Stimulated activated CD4-positive, alpha-beta T cell treated with anti-CD3 and anti-CD28 coated beads, Interleukin-15, amount 100 ng/mL, for 48 hours (primary cell): ENCODE measurements at places on chromosomes 5 and 9.

DNA sequence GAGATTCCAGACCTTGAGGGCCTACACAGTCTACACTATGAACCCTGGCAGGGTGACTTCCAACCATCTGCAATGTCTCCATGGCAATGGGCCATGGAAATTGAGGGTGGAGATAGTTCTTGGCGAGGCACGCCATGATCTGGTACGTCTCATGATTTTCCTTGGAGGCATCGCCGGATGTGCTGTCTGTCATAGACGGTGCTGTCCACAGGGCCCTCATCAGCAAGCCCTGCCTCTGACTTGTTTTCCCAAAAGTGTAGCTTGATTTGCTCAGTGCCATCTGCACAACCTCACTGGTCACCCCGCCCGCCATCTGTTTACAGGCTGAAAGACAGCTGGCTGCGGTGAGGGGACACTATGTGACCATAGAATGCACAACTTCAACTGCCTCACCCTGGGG is 73.5 kb downstream of the BOD1 start:
- DNase-seq: no peak

GRCh38 chr9:104974053-104974962 is 46.4 kb upstream of the ABCA1 start:
- DNase-seq: no peak

DNA sequence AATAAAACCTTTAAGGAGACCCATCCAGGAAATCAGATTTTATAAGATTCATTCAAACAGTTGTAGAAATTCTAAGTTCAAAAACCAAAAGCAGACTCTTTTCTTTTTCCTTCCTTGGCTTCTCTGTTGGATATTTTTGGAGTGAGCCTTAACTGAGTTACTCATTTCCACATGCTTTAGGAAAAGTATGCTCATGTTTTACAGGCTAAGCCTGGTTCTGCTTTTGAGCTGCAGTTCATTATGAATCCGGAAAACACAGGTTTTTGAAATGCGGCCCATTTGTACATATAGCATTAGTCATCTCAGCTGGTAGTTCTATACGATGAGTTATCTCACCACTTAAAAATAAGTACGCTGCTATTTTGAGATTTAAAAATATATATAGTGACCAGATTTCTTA is 156.6 kb upstream of the DMRT1 start:
- no peak for DNase-seq

- no peak for DNase-seq
Measured at GRCh38 chr5:77925503-77925902, 149.4 kb upstream of the TBCA start.

GRCh38 chr5:169831331-169831730 is 149.0 kb downstream of the INSYN2B start:
- no peak for DNase-seq

DNA sequence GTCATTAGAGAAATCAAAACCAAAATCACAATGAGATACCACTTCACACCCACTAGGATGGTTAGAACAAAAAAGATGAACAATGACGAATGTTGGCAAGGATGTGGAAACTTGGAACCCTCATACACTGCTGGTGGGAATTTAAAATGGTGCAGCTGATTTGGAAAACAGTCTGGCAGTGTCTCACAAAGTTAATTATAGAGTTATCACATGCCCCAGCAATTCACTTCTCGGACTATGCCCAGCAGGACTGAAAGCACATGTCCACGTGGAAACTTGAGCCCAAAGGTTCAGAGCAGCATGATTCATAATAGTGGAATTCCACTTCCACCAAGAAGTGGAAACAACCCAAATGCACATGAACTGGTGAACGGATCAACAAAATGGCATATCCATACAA is 85.0 kb upstream of the HRH2 start:
- no peak for DNase-seq

DNA sequence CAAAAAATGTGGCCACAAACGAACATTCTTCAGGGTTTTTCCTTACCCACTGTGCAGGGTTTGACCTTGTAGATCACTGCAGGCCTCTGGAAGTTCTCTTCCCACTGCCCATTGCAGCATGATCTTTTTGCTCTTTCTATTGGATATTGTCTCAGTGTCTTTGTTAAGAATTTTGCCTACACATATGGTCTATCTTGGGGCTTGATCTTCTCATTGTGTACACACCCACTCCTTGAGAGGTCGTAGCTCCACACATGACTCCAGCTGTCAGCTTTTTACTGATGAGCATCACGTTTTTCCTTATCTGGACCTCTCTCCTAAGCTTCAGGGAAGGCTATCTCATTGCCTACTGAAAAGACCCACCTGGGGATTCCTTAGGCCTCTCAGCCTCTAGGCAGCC is 3.0 kb upstream of the GLRX start:
- DNase-seq: no peak

GRCh38 chr9:98935071-98935505 is 8.6 kb upstream of the COL15A1 start:
- no peak for DNase-seq

DNA sequence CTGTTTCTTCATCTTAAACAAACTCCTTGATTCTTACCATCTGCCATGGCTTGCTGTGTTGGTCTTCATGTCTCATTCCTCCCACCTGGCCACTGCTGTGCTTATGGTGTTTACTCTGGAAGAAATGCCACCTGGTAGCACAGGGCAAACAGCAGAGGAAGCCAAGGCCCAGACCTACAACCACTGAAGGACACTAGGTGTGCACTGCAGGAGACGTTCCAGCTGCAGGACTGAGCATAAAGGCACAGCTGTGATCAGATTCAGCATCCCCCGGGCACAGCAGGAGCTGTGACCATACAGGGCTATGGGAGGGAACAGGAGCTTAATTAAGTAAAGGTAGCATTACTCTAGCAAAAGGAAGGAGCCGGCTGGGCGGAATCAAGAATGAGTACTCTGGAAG is 12.6 kb upstream of the GNAQ start:
- no peak for DNase-seq

DNA sequence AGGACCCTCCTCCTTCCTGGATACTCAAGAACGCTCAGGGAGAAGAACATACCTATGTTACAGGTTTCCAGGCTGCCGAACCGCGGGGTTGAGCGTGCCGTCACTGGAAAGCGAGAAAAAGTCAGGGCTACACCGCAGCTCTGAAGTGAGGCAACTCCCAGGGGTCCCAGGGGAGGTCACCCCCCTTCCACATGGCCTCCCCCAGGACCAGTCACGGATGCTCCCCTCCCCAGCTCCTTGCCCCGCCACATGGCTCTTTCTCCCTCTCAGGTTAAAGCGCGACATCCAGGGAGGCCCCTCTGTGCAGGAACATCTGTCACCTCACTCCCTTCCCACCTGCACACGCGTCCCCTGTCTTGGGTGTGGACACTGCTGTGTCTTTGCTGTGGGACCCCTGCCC is 44.0 kb upstream of the ZNF354A start:
- no peak for DNase-seq

DNA sequence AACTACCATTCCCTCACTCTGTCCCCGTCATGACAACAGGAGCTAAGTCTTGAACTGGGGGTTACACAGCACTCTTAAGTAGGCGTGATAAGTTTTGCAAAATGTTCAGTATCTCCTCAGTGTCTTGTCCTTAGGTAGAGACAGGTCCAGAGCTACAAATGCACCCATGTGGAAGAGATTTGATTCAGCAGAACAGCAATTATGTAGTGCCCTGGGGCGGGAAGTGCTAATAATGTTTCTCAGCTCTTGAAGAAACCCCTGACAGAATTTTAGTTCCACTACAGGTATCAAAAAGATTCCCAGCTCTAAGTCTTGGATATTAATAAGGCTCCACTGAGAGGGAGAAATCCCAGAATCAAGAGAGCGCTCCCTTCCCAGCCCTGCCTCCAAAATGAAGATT is 49.6 kb downstream of the DCP2 start:
- no peak for DNase-seq

GRCh38 chr5:140111859-140112551 is 1.9 kb upstream of the PURA start:
- DNase-seq: no peak

GRCh38 chr5:129912601-129913255 is 8.5 kb downstream of the CHSY3 start:
- DNase-seq: no peak

DNA sequence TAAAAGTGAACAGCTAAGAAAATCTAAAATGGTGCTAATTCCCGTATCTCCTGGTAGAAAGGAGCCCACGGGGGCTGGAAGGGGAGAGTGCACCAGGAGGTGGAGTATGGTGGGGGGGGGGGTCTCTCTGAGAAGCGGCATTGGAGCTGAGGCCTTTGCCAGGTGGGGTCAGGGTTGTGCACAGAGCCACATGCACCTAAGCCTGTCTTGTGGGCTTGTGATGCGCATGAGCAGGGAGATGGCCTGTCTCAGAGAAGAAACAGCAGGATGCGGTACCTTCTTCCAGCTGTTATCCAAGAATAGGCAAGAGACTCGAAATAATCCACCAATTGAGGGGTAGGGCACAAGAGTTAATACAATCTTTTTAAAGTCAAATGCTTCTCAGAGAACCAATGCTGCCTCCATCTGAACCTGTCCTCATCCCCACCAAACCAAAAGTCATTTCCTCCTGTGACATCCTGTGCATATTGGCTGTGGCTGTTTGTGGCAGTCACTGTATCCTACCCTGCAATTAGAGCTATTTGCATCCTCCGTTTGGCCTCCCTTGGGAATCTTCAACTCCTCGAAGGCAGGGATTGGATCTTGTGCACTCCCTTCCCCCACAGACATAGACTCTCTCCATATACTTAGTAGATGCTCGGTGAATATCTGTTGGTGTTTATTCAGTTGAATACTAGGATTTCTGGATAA is 45.4 kb downstream of the FGF1 start:
- no peak for DNase-seq

DNA sequence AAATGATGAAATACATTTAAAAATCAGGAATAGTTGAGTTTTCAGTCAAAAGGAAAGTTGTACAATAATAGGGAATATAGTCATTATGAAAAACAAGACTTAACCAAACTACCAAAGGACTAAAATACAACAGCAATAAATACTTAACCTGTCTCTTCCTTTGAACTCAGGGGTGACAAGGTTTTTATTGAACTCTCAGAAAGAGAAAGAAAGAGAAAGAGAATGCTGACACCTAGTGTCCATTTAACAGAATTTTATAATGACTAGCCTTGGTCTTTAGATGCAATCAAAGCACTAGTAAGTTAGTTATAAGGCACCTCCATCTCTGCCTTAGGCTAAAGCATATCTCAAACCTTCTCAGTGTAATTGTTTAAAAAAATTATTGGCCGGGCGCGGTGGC is 47.5 kb downstream of the UIMC1 start:
- DNase-seq: no peak

DNA sequence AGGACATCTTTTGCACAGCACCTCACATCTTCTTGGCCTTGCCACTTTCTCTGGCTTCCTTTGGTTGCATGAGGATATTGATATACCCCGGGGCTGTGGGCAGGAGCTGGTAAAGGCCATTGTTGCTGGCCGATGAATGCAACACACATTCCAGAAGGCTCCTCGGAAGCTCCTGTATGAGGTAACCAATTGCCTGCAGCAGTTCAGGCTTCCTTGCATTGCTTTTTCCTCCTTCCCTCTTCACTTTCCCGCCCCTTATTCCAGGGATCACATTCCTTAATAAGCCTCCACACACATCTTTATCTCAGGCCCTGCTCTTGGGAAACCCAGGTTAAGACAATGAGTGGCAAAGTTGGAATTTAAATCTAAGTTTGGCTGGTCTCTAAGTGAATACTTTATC is 505.4 kb upstream of the CLINT1 start:
- DNase-seq: no peak

DNA sequence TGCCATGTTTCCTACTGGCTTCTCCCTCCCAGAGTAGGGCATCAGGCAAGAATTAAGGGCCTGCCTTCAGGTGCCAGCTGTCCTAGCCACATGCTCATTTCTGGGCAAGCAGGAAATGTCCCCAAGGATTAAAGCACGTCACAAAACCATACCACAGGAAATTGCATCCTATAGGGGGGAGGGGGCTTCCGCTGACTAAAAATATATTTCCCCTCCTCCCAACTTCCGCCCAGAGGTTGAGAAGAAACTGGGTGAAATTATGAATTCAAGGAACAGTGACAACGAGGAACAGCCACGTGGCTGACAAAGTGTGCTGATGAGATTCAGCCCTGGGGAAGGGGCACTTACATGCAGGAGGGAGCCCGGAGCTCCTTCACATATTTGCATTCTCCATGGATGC is 4.1 kb downstream of the HBEGF start:
- no peak for DNase-seq
